Suprapubic skin (tissue), 4 donors: ENCODE measurements at places on chromosomes 7 and 10. TPM values are rescaled to one million over a fixed set of nuclear protein-coding genes. Genes with fewer than 3 reads are reported as not detected.

Gene PDK4
- 104 TPM for total RNA-seq

Gene ZNF25
- total RNA-seq, result 7.2 TPM

Gene NME8
- total RNA-seq, result not detected

Gene RAB18
- 78.1 TPM for total RNA-seq

Gene ADAM12
- 2.2 TPM for total RNA-seq

Gene SORCS1
- 1.3 TPM for total RNA-seq

Gene SYT15B
- total RNA-seq, result 2.4 TPM

Gene SLC18A3
- total RNA-seq, result not detected

Gene NXPH1
- not detected for total RNA-seq

Gene C10orf67
- 1.4 TPM for total RNA-seq

Gene CCDC7
- 10.1 TPM for total RNA-seq

DNA sequence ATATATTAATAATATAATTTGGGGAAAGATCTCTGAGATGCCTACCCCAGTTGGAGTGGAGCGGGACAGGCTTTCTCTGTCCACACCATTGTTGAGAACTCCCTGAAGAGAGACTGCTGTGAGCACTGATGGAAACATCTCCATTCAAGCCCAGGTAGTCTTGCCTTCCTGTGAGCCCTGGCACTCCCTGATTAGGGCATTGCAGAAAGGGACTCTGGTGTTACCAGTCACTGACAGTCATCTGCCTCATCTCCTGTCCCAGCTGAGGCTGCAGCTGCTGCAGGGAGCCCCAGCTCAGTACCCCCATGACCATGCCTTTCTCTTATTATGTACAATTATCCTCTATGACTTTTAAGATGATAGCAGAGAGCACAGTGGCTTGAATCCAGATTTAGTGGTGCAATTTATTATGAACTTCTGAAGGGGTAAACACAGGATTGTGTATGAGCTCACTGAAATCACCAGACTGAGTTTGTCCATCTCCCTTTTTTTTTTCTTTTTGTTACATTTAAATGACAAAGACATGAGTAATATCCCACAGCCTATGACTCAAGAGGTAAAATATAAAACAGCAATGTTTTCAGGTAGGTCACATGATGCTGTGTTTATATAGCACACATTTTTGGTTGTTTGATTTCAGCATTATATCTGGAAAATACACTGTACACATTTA is 236.9 kb downstream of the SLC25A13 start:
- no peak for DNase-seq

- DNase-seq, result no peak
Observed at GRCh38 chr7:149598721-149599308, 101.2 kb upstream of the ZNF746 start.

- no peak for DNase-seq
Observed at GRCh38 chr10:11907914-11908313, 84.8 kb downstream of the PROSER2 start.

DNA sequence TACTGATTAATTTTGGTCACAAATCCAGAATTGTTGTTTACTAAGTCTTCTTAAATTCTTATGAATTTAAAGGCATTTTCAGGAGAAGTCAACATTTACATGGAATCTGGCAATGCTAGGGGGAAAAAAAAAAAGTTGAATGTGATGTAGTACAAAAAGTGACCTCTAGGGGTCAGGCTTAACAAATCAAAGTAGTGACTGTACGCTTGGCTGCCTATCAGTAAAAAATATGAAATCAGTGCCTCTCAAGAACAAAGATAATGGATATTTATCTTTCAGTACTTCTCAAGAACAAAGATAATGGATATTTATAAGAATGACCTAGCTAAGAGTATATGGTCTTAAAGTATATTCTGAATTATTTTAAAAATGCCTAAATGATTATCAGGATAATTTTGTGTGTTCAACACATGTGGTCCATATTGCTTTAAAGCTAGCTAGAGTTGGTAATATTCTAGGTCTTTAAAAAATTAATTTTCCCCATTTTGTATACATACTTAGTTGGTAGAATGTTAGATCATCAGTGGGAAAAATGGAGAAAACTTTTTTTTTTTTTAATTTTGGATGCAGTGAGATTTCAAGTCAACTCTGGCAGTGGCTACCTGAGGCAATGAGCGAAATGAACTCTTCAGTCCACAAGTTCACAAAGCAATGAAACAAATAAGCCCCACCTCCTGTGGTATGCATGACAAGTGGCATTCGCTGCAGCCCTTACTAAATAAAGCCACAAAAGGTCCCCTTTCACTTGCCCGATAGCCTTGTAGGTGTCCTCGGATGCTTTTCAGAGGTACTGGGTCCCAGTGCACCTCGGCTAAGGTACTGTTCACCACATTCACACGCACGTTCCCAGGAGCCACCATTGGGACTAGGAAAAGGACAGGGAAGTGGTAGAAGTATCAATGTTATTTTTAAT is 51.2 kb upstream of the LAMB4 start:
- DNase-seq, result no peak

DNA sequence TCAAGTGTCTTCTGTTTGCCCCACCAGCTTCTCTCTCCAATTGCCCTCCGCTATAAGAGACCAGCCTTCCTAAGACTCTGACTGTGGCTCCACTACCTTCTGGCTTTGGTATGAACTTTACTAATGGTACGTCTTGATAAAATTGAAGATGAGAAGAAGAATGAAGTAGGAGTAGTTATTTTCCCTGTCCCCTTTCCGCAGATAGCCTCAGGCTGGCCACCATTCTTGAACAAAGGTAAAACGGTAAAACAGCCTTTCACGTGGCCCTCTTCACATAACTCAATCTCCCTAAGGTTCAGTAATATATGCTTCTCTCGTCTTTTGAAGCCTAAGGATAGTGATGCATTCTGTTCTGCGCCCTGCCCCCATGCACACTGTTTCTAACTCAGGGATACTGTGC is 9.9 kb upstream of the ITGB8 start:
- no peak for DNase-seq

- DNase-seq, result no peak
Observed at GRCh38 chr7:94300176-94300835, 94.4 kb upstream of the COL1A2 start.

DNA sequence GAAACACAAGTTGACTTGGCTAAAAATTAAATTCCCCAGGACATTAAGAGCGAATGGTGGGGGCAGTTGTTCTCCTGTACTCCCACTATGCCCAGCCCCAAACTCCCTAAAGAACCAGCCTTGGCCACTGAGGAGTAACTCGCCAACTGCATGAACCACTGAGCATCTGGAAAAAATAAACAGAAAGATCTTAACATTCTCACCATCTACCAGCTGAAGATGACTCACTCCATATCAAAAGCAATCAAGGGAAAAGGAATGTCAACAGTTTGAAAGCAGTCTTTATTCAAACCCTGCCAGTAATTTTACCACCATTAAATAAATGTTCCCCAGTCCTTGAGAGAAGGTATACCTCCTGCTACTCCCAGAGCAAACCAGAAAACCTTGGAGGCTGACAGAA is 45.4 kb downstream of the CTTNBP2 start:
- no peak for DNase-seq
